Left ventricle myocardium inferior (tissue), 1 donor: ENCODE measurements at places on chromosomes 7 and 10. TPM values are rescaled to one million over a fixed set of nuclear protein-coding genes. Genes with fewer than 3 reads are reported as not detected.

DNA sequence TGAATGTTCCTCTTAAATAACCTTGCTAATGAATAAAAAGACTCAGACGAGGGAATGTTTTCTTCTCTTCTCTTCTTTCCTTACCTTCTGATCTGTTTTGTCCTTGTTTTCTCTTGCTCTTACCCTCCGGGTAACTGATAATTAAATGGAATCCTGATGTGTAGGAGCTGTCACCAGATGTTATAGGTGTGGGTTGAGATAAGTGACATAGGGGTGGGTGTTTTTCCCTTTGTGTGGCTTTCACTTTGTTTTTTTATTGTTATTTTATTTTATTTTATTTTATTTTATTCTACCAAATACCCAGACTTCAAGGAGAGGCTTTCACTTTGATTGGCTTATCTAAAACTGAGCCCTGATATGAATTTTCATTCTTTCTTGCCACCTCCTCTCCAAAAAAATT lies 25.5 kb downstream of the ANLN start:
- no peak for DNase-seq

DNA sequence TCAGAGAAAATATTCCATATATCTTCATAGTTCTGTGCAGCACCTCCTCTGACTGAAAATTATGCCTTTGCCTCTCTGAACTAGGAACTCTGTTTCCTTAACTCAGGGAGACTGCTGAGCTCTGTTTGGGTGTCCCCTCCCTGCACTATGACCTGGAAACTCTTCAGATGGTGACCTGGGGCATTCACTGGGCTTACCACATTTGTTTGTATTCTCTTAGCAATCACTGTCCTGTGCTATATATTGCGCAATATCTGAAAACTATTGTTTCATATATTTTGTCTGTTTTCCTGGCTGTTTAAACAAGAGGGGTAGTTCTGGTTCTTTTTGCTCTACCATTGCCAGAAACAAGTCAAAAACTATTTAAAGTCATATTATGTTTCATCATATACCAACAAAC lies 181.8 kb upstream of the KIAA1217 start:
- no peak for DNase-seq

Gene PFKFB3
- 14.1 TPM for total RNA-seq

GRCh38 chr10:8069108-8069507 lies 14.6 kb downstream of the GATA3 start:
- no peak for DNase-seq

DNA sequence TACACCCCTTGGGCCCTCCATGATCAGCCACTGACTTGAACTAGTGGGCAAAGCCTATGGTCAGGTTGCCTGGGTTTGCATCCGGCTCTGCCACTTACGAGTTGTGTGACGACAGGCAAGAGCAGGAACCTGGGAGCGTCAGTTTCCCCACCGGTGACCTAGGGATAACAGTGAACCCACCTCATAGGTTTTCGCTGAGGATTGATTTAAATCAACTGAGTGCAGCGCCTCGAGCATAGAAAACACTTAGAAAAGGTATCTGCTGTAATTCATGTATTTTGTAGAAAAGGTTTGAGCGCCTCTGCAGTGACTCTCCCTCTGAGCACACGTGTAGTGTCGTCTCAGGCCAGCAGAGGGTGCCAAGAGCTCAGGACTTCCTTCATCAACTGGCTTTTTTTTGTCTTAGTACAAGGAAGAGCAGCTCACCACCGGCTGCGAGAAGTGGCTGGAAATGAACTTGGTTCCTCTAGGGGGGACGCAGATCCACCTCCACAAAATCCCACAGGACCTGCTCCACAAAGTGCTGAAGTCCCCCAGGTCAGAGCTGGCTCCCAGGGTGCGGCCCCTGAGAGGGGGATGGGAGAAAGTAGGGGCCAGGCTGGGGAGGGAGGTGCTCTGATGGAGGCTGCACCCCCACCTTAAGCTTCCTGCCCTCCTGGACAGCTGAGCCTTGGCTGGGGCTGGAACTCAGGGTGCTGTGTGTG lies 27.7 kb downstream of the BTBD16 start:
- peak; percentile 63 for DNase-seq

GRCh38 chr10:130807721-130808120 lies 503.8 kb downstream of the TCERG1L start:
- no peak for DNase-seq

Gene PKD2L1
- total RNA-seq, result not detected

Gene NUTM2A
- total RNA-seq, result 2.2 TPM

Gene LBX1
- not detected for total RNA-seq

Gene MMRN2
- total RNA-seq, result 32.1 TPM

GRCh38 chr10:110522365-110522988 lies 24.8 kb downstream of the DUSP5 start:
- no peak for DNase-seq

DNA sequence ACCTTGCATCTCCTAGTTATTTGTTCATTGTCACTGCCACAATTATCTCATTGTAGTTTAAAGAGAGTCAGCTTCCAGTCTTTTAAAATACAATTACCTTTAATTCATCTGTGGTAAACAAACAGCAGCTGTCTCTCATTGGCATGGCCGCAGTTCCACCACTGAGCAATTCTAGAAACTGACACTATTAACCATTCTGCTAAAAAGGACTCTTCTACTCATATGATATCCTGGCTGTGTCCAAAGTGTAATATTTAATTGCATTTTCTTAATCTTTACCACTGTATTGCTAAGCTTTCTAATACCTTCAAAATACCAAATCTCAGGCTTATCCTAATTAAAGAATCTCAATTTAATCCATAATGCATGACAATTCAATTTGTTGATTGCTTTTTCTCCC lies 639.0 kb downstream of the AUTS2 start:
- DNase-seq, result no peak

GRCh38 chr10:117775526-117775925 lies 233.0 kb downstream of the EMX2 start:
- no peak for DNase-seq

- DNase-seq, result no peak
Measured at GRCh38 chr7:158101821-158102450, 485.7 kb downstream of the PTPRN2 start.

Gene NUDCD3
- total RNA-seq, result 107 TPM

DNA sequence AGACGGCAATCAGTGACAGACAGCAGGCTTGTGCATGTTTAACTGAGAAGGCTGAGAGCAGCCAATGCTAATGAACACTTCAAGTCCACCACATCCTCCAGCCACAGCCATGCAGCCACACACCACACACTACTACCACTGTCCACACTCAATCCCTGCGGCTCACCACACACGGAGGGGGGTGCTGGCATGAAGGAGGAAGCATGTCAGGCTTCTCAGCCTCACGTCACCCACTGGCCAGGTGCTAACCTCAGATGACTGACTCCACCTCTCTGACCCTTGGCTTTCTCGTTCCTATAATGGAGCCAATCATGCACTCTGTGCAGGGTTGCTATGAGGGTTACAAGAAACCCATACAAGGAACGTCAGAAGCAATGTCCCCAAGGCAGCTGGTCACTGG lies 165.4 kb upstream of the RNF32 start:
- DNase-seq, result no peak

DNA sequence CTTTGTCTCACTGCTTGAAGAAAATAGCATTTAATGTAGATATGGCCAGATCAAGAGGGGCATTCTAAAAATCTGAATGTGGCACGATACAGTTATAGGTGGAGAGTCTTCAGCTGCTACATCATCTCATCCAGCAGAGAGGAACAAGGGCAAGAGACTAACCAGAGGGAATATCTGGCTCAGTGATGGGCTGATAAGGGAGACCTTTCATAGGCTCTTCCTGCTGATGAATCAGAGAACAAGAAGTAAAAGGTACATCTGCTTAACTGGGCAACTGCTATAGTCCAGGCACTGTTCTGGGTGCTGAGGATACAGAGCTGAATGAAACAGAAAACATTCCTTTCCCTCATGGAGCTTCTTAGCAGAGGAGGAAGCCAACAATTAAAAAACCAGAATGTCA lies 37.9 kb downstream of the PIP4K2A start:
- DNase-seq, result no peak

- no peak for DNase-seq
Measured at GRCh38 chr10:94069884-94070283, 76.2 kb downstream of the PLCE1 start.

DNA sequence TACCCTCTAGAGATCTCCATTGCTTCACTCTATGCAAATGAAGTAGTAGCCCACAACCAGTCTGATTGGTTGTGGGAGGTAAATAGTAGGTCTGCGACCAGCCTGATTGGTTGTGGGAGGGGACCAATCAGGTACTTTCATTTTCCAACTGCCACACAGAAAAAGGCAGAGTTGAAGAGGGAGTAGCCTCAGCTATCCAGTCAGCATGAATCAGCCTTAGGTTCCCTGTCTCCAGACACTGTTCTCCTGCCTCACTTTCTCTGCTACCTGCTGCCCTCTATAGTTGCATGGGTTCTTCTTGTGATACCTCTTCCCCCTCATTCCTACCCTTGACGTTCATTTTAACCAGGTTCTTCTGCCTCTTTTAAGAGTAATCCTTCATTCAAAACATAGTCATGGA lies 114.5 kb upstream of the LYZL1 start:
- no peak for DNase-seq
